Renal cortical epithelial cell (primary cell): ENCODE measurements at places on chromosomes 7 and 10.

DNA sequence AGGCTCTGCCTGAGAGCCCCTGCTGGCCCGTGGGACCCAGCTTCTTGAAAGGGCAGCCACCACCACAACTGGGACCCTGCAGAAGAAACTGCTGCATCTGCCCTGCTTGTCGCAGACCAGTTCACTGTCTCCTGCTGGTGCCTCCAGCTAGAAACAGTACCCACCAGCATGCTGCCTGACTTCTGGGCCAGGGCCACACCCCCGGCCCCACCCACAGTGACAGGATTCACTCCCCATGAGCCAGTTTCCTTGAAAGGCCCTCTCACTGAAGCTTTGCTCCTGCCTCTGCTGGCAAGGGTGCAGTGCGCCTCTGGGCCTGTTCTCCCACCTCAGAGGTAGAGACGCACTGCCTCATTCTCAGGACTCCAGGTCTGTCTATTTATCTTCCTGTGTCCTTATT, 32.4 kb downstream of the ANXA11 start:
- DNase-seq, result no peak

- no peak for DNase-seq
These were observed 108.6 kb downstream of the CDK6 start for GRCh38 chr7:92727755-92728154.

DNA sequence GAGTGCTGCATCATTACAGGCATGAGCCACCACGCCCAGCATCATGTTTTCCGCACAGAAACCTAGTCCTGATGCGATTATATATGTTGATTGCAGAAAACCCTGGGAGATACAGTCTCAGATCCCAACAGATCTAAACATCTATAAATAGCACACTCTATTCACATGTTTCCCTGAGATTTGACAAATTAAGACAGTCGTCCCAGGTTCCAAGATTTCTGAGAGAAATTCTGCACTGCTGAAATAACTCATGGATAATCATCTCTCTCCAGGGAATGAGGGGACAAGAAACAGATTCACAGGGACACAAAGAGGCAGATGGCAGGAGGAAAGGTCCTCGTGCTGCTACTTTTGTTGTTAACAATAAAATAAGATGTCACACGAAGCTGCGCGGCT, 393.1 kb upstream of the CELF2 start:
- DNase-seq, result no peak

GRCh38 chr7:151174246-151175046, 7.0 kb upstream of the GBX1 start:
- no peak for DNase-seq

- no peak for DNase-seq
These were observed 43.0 kb upstream of the NAMPT start for GRCh38 chr7:106327538-106328481.

DNA sequence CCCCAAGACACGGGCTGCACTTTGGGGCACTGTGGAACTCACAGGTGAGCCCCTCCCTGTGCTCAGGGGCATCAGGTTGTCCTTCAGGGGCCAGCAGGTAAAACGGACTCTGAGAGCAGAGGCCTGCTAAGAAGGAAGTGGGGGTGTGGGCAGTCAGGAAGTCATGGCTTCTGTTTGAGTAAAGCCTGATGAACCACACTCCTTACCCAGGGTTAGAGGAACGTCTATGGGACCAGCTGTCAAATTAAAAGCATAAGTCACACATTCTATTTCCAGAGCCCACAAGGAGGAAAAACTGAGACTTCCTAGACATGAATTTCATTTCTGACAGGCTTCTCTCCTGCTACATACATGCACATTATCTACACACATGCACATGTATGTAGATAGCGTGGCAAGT, 616.4 kb downstream of the SDK1 start:
- DNase-seq, result no peak

GRCh38 chr7:101104799-101105198, 19.5 kb downstream of the TRIM56 start:
- DNase-seq, result no peak

DNA sequence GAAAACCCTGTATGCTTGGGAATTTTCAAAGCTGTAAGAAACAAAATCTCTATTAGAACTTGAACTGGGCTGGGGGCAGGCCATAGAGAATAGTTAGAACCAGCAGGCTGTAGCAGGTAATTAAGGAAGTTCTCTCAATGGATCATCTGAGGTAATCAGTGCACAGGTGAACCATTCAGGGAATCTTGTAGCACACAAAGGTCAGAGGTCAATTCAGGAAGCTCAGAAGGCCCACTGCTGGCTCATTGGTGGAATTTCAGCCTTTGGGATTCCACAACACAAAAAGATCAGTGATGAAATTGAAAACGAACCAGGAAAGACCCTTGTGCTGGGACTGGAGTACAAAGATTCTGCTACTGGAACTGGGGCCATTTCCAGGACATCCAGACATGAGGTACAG, 82.0 kb downstream of the TMEM168 start:
- DNase-seq, result no peak

- DNase-seq, result no peak
These were observed 8.9 kb downstream of the DHTKD1 start for GRCh38 chr10:12077580-12078180.

DNA sequence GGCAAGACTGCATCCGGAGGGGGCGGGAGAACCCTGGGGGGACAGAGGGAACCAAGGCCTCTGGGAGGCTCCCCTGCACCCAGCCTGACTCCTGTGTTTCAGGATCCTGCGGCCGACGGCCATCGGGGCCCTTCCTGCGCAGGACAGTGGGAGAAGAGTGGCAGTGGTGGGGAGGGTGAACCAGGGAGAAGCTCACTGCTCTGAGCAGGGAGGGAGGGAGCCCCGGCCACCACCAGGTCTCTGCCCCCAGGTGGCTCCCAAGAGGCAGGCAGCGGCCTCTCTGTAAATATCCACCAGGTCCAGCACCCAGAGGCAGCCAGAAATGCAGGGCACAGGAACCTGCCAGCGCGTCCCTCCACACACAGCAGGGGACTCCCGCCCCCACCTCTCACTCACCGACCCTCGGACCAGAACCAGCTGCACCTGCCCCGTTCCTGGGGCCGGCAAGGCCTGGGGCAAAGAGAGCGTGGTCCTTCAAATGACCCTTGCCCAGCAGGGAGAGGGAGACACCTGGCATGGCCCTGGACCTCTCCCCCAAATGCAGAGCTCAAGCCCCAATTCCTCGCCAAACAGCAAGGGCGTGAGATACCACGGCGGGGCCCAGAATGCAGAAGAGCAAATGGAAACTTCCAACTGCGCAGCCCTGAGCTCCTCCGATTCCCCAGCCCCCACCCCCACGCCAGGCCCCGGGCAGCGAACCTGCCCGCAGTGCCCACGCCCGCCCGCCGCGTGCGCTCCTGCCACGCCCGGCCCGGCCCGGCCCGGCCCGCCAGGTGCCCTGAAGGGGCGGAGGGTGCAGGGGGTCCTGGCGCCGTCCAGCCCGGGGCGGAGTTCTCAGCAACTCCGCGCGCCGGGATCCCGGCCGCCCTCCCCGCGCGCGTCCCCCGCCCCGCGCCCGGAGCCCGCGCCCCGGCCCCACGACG, 805 bp downstream of the RASGEF1A start:
- peak; percentile 8 for DNase-seq

DNA sequence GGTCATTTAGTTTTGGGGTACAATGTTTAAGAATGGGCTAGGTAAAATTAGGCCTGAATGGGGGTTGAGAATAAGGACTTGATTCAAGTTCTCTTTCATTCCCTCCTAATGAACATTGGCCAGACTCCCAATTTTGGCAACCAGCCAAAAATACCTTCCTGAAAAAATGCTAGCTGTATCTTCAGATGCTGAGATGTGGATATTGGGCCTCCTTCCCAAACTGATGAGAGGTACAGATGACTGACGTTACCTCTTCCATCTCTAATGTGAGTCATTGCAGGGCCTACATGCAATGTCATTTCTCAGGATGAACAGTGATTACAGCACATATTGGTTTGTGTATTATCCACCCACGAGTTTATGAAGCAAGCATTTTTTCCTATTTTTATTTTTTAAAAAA, 151.6 kb downstream of the SND1 start:
- no peak for DNase-seq

- peak; percentile 87 for DNase-seq
These were observed 11.9 kb upstream of the LMOD2 start for GRCh38 chr7:123643495-123644441.

- DNase-seq, result peak; percentile 96
These were observed 28.2 kb downstream of the MINDY4 start for GRCh38 chr7:30799206-30799975.

- peak; percentile 97 for DNase-seq
These were observed 56.6 kb downstream of the PARD3 start for GRCh38 chr10:34758447-34758996.

DNA sequence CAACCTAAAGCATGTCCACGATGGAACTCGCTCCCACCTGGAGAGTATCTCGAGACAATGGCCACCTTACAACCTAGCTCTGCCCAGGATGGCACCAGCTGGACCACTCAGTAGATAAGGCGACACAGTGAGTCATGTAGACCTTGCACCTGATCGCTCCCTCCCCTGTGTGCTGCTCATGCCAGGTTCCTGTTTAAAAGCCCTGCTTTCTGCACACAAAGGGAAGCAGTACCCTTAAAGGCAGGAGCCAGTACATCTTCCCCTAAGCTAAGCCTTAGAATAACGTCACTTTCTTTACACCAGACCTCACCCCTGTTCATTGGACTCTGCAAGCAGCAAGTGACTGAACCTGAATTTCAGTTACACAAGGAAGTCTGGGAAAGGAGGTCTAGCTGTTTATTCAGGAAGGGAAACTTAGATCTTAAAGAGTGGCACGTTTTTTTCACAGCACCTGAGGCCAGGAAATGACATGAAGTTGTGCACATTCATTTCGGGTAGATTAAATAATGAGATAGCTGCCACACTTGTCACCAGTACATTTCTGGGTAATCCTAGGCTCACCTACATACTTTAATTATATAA, 117.9 kb downstream of the MTPAP start:
- no peak for DNase-seq

DNA sequence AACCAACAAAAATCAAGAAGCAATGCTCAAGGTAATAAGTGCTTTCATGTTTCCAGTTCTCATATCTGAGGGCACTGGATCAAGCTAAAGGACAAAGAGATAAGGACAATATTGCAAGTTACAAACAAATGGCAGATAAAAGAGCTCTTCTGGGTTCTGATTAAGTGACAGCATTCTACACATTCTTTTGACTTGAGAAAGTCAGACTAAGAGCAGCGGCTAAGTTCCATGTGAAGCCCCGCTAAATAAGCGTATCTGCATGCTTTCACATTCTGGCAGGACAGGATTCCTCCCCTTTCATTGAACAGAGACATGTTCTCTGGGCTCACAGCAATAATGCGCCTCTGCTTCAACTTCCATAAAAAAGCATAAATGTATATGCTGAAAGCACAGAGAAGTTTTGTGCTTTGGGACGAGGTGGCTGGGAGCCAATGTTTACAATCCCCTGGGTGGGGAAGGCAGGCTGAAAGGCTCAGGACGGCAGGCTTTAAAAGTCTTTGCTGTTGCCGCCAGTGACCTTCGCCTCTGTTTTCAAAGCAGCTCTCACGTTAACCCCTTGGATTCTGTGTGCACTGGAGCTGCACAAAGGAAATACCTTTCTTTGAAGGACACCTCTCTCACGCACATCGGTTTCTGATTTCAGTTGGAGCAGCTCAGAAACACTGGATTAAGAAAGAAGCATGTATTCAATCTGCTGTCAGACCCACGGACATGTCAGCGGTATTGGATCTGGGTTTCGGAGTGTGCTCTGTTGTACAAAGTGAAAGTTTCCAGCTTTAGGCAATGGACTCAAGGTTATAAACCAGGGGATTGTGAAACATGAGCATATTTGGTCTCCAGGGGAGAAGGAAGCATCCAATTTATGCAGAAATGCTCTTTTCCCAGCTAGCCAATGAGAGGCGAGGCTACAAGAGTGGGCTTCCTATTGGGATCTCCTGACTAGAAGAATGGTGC, 105.4 kb upstream of the FAM133B start:
- DNase-seq, result peak; percentile 93

DNA sequence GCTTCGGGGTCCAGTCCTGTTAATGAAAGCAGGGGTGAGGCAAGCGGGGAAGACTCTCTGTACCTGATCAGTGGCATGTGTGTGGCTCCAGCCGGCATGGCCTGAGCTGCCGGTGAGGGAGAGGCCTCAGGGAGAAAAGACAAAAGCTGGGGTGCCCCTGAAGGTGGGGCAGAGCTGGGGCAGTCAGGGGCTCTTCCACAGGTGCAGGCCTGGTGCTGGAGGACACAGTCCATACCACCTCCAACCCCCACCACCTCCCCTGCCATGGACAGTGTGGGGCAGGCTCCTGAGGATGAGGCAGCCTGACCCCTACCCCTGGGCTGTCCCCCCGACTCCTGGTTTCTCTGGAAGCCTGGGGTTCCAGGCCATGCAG, 129.5 kb downstream of the LHPP start:
- DNase-seq, result no peak

DNA sequence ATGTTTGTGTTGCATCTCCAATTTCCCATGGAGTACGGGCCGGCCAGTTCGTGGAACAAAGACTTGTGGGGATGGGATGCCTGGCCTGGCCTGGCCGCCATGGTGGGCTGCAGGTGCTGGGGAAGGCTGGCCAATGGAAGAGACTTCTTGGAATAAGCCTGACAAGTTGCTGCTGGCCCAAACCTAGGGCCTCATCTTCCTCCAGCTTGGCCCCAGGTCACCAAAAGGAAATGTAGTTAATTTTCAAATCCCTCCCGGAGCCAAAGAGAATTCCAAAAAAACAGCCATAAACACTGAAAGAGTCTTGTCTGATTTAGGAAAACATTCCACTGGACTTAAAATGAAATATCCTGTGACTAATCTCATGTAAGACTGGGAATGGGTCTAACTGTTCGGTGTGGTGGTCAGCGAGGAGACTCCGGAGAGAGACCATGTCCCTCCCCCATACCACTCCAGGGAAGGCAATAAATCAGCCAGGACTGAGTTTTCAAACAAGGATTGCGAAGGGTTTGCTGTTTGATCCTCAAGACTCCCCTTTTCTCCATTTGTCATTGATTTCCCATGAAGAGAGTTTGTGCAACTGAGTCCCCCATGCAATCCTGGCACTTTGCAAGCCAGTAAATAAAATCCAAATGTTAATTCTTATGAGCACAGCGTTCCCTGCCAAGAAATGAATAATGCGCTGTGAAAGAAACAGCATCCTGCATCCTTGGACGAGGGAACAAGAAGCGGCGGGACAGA, 128.7 kb upstream of the HABP2 start:
- DNase-seq, result no peak
